NCI-H524 (cell line): ENCODE measurements at places on chromosomes 3 and 15.
A peak's percentile ranks its signal among the peaks of the same experiment; 100 is the strongest.

DNA sequence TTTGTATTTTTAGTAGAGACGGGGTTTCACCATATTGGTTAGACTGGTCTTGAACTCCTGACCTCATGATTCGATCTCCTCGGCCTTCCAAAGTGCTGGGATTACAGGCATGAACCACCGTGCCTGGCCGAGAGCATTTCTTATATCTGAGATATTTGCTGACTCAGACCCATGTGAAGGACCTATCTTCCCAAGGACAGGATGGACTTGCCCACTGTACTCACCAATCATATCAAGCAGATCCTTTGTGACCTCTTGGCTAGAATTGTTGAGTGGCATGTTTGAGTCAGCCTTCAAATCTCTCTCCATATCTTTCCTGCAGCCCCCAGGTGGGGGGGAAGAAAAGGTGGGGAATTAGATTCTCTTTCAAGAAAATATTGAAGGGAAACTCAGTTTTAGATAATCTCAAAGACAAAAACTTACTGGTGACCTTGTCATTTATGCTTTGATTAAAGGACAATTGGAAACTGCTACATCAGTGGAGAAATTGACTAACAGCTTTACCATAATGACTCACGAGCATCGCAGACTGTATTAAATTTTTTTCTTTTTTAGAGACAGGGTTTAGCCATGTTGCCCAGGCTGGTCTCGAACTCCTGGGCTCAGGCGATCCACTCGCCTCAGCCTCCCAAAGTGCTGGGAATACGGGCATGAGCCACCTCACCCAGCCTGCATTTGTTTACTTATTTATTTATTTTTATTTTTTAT is 3.1 kb downstream of the C3orf62 start:
- no peak for DNase-seq

- no peak for DNase-seq
Measured at GRCh38 chr3:151768393-151768930, 34.7 kb downstream of the AADACL2 start.

- peak; percentile 60 for DNase-seq
Measured at GRCh38 chr3:61666615-61667330, 105.4 kb downstream of the PTPRG start.

DNA sequence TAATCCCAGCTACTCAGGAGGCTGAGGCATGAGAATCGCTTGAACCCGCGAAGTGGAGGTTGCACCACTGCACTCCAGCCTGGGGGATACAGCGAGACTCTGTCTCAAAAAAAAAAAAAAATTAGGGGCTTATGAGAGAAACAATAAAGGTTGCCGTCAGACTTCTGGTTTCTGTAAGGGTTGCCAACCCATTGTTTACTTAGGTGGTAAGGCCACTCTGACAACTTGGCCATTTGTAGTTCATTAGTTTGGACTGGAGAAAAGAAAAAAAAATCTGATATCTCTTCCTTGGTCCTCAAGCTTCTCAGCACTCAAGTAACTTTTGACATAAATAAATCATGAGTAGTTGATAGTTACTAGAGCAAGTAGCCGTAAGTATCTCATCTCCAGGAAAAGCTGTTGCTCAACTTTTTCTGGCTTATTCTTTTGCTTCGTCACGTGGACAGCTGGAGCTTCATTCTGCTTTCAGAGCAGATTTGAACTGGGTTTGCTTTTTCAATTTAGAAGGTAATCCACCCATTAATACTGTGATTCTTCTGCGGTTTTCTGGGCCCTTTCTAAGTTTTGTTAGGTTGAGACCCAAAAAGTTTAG is 9.4 kb downstream of the SNX1 start:
- no peak for DNase-seq

GRCh38 chr3:112799946-112800345 is 46.7 kb downstream of the CD200R1L start:
- no peak for DNase-seq
